Neuronal stem cell (in vitro differentiated cells): ENCODE measurements at places on chromosomes 11 and 22.

- peak; percentile 61 for DNase-seq
Measured at GRCh38 chr22:22060200-22061084, 77.9 kb upstream of the TOP3B start.

DNA sequence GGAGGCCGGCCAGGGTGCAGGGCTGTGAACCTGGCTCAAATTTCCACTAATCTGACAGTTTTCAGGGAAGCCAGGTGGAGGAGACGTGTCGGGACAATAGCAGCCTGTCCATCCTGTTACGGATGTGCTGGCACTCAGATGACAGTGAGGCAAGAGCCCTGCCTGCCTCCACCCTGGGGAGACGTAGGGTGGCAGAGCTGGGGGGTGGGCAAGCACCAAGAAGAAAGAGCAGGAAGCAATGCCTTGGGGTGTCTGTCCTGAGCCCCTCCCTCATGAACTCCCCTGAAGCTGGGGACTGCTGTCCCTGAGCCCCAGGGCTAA lies 10.0 kb upstream of the TRIM29 start:
- DNase-seq = no peak

- no peak for DNase-seq
Measured at GRCh38 chr22:43406186-43406790, 5.5 kb upstream of the MPPED1 start.

DNA sequence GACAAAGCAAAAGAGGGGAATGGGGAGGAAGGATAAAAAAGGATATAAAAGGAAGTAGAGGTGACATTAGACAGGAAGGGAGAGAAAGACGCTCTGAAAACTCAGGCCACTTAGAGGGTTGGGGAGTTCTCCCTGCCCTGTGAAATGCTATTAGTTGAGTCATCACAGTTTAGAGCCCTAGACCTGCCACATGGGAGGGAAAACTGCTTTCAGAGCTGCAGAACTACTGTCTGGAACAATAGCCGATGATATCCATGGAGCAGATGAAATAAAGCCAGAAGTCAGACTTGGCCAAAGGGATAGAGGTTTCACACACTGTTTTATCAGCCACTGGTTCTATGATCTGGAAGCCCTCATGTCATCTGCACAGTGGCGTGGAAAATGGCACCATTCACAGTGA lies 157.9 kb downstream of the NCAM1 start:
- DNase-seq = no peak

DNA sequence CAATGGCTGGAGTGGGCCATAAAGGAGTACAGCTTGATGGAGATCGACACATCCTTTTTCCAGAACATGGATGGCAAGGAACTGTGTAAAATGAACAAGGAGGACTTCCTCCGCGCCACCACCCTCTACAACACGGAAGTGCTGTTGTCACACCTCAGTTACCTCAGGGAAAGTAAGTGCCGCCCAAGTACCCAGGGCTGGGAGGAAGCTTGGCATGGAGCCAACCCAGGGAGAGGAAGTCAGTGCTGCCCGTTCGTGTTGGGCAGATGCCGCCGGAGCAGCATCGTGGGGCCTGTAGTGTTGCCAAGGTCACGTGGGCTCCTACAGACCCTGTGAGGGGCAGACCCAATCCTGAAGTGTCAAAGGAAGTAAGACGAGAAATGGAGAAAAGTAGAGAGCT lies 78.9 kb downstream of the FLI1 start:
- no peak for DNase-seq

DNA sequence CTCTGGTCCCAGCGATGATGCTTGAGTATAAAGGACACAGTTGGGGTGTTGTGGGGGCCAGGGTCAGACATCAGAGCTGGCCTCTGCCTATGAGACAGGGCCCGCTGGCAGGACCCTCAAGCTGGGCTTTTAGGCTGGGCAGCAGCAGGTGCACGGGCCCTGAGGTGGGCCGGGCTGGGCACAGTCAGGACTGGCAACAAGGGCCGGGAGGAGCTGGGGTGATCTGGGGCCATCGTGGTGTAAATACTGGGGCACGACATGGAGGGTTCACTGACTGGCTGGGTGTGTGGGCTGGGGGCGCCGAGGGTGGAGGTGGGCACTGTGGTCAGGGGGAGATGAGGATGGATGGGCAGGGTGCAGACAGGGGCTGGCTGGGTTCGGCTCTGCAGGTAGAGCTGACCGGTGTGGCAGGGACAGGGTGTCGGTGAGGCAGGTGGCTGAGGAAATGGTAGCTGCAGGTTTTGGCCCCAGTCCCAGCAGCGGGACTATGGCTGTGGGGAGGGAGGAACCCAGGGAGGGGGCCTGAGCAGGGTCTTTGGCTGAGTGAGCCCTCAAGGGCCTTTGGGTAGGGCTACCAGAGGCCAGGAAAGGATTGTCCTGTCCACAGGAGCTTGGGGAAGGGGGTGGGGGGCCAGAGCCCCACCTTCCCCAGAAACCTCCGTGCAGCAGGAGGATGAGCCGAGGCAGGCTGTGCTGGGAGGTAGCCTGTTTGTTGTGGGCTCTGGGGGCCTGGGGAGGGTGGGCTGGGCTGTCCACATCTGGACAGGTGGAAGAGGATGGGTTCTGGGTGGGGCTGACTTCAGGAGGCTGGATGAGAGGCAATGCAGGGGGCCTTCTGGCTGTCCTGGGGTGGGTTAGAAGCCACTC lies 81.4 kb downstream of the KCNQ1 start:
- no peak for DNase-seq

- peak; percentile 56 for DNase-seq
Measured at GRCh38 chr11:27485930-27486773, 13.6 kb upstream of the LGR4 start.

GRCh38 chr11:20771681-20772080 lies 102.3 kb downstream of the NELL1 start:
- DNase-seq = no peak

GRCh38 chr11:79648766-79649520 lies 208.1 kb upstream of the TENM4 start:
- DNase-seq = no peak
